ENCODE measurements at places on chromosomes 13 and 19.

DNA sequence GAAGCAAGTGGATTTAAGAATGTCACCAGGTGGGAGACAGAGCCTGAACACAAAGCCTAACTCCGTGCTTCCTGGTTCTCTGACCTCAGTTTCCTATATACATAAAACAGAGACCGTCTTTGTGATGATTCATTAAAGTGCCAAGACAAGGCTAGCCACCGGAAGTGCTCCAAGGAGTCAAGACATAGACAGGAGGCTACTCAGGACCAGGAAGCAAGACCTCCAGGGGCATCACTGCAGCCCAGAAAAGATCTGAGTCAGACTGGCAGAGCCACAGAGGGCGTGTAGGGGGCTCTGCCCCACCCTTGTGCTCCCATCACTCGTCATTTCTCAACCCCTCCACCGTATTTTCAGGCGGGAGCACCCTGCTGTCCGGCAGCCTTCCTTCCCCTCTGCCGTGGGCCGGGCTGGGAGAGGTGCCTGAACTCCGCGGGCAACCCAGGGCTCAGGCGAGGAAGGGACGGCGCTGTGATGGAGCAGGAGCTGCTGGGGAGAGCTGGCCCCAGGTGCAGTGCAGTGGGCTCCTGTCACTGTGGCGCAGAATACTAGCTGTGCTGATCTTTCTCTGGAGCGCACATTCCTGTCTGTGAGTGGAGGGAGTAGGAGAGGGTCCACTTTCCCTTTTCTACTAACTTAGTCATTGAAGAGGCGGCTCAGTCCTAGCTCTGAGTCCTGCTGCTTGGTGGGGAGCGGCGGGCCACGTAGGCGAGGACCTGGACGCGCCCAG is 134.7 kb upstream of the GPR12 start:
- DNase-seq, result no peak

DNA sequence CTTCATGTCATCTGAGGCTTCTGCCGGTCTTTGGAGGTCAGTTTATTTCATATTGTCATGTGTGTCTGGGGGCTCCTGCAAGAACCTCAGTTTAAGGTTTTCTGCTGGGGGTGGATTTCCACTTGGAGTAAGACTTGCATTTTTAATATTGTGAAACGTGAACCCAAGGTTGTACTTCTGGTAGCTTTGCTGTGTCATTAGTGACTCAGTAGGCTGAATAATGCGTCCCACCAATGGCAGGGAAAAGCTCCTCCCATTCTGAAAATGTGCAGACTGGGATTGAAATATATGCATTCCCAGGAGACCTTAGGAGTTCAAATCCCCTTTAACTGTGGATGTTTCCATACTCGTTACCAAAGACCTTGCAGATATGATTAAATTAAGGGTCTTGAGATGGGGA is 46.2 kb downstream of the ING1 start:
- no peak for DNase-seq

GRCh38 chr19:46913852-46914430 is 53.1 kb downstream of the ARHGAP35 start:
- DNase-seq, result no peak

DNA sequence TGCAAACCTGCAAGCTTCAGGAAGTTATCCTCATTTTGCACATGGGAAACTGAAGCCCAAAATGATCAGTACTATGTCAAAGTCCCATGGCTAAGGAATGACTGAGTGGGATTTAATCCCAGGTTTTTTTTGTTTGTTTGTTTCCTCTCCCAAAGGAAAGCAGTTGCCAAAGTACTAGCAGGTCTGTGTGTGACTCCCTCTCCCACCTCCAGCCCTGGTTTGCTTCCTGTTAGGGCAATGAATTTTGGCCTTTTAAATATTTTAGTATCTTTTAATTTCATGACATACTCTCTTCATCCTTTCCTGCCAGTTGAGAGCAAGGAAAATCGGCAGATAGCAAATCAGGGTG is 134.1 kb upstream of the RNF113B start:
- DNase-seq, result no peak

DNA sequence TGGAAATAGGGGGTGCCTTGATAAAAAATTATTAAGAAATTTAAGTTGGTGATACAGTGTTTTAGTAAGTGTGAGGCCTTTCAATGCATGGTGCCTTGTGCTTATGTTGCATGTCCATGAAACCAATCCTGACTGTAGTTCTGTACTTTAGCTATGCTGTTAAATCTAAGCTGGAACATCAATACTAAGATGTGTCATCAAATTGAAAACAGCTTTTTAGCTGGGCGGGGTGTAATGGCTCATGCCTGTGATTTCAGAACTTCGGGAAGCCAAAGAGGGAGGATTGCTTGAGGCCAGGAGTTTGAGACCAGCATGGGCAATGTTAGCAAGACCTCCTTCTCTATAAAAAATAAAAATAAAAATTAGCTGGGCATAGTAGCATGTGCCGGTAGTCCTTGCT is 930.3 kb upstream of the PCDH9 start:
- DNase-seq, result no peak

Measured in T-helper 17 cell (primary cell).